Stimulated activated CD8-positive, alpha-beta memory T cell treated with anti-CD3 and anti-CD28 coated beads, Interleukin-7, amount 100 ng/mL, for 1 hour (primary cell): ENCODE measurements at places on chromosomes 16 and 17.

- no peak for DNase-seq
These were observed 34.7 kb downstream of the GINS3 start for GRCh38 chr16:58426966-58427365.

DNA sequence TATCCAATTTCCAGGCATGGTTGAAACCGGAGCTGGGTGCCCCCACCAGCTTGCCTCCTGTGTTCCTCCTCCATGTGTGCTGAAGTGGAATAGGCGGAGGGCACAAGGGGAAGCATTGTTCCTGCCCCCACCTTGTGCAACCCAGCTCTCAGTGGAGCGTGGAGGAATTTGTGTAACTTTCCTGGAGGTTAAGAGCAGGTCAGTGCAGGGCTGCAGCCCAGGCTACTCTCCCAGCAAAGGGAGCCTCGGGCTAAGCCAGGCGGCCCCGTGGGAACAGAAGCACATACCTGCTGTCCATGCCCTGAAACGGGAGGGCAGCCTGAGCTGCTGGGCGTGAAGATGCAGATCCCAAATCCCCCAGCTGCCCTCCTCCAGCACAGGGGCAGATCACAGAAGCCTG, 158.8 kb upstream of the LHX1 start:
- no peak for DNase-seq

DNA sequence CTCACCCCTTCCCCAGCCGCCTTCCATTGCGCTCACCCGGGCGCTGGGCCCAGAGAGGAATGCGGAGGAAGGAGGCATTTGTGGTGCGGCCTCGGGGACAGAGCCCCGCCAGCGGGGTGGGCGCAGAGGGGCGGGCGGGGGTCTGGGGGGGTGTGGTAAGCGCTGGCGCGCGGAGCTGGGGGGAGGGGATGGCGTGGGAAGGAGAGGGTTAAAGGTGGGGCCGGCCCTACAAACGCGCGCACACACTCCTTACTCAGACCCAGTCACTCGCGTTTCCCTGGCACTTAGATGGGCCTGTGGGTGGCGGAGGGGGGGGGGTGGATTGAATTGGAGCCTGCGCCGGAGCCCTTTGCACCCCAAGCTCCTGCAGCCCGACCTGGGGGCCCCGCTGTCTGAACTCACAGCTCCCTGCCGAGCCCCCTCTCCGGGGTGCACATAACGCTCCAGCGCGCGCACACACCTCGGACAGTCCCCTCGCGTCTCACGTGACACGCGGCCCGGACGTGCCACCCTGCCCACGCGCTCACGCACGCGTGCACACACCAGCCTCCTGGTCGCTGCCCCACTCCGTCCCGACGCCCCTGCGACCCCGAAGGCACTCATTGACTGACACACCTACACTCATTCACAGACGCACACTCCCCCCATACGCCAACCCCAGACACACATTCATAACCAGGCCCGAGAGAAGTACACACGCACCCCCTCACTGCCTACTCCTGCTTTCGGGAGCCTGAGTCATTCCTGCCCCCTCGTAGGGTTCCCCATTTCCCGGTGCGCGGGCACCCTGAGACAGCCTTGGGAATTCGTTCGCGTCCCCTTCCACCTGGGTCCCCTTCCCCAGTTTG, 844 bp downstream of the TBKBP1 start:
- DNase-seq: no peak

- no peak for DNase-seq
These were observed 14.1 kb downstream of the MAP3K14 start for GRCh38 chr17:45302649-45303173.

GRCh38 chr16:85055493-85056210, 28.1 kb downstream of the KIAA0513 start:
- DNase-seq: peak; percentile 39

DNA sequence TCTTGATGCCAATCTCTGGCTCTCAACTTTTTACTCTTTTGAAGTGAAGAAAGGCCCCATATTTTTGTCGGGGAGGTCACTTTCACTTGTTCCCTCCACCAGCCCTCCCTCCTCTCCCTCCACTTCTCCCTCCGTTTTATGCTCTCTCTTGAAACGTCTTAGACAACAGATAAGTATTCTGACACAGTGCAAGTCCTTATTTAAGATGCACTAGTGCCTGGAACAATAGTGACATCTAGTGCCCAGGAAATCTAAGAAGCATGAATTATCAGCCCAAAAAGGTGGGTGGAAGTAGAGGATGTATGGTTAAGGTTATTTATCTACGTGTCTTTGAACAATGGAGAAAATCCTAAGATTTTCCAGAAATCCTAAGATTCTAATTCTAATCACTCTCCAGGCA, 17.9 kb downstream of the PSME3IP1 start:
- DNase-seq: no peak

DNA sequence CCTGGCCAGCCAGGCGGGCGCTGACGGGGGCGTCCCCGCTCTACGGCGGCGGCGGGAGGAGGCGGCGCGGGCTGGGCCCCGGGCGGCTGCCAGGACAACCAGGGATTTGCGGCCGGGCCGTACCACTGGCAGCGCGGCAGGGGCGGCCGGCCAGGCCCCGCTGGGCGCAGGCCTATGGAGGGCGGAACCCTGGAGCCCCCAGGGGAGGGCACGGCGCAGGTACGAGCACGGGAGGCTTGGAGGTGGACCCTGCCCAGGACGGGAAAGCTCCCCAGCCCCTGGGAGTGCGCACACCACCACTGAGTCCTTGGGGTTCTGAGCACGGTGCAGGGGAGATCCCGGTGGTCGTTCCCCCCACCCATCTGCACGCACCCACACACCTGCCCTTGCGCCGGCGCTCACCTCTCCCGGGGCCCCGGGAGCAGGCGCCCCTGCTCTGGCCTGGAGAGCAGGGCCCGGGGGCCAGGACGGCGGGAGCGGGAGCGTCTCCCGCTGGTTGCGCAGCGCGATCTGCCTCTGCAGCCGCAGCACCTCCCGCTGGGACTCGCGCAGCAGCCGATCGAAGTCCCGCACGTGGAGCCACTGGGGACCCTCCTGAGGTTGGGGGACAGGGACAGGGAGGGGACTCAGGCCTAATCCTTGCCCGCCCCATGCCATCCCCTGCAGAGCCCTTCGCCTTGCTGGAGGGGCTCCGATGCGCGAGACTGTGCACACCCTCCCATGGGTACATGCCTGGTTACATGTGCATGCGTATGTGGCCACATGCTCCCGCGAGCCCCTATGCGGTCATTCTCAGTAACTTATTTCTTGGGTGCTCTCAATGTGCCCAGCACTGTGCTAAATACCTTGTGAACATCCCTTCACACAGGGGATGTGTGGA, 3.9 kb downstream of the TSPOAP1 start:
- no peak for DNase-seq

DNA sequence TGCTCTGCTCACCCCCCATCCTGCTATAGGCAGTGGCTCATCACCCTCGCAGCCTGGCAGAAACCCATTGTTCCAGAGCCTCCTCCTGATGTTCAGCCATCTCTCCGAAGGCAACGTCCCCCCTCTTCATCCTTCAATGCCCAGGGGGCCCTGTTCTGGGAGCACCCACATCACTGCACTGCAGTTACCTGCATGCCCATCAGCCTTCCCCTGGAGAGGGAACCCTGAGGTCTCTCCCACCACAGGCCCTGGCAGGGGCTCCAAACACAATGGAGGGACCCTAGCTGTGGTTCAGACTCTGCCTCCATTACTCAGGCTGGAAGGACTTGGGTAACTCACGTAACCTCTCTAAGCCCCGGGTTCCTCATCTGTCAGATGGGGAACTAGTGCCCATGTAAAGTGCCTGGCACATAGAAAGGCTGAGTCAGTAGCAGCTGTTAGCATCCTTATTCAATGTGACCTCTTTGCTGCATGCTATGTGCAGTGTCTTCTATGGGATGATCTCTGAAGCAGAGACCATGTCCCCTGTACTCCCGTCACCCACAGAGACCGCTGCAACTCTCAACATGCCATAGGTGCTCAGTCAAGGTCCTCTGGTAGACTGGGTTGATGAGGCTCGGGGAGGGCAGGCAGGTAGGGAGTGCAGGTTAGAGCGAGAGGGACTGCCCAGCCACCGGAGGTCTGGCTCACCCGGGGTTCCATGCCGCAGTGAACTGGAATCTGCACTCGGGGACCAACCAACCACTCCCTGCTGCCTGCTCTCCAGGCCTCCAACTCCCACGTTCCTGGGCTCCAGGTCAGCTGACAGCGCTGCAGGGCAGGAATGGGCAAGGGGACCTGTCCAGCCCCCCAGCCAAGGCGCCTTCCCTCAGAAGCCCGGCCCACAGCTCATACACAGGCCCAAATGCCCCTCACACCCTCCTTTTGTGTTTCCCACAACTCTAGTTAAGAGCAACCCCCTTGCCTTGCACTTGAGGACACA, 233.2 kb downstream of the ZNF423 start:
- no peak for DNase-seq

- no peak for DNase-seq
These were observed 1.1 kb downstream of the LRRC36 start for GRCh38 chr16:67327743-67328142.

- no peak for DNase-seq
These were observed 3.3 kb upstream of the CDK5R1 start for GRCh38 chr17:32483451-32484019.

- DNase-seq: no peak
These were observed 39.5 kb downstream of the USP7 start for GRCh38 chr16:8924214-8924613.

DNA sequence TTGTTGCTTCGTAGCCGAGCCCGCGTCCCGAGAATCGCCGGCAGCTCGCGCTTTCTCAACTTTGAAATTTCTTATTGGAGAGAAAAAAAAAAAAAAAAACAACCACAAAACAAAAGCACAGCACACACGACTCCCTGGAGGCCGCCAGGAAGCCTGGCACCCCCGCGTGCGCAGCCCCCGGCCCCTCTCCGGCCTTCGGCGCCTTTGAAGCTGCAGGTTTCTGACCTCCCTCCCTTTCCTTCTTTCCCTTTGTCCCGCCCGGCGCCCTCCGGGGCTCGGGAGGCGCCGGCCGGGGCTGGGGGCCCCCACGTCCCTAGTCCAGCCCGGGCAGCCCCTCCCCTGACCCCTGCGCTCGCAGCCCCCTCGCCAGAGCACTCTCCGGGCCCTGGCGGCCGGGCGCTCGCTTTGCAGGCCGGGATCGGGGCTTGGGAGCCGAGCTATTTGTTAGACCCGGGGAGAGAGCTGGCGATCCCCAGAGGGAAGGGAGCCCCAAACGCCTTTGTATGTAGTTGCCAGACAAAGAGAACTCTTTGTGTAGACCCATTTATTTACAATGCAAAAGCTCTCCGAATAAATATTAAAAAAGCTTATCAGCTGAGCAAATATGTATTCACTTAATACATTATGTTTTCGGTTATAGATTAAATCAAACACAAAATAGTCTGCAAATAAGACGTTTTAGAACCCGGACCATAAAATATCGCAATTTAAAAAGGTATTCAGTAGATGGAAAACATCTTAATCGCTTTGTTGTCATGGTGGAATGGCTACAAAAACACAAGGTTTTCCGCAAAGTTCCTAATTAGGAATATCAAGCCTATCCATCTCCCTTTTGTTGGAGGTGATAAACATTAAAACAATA, 2.3 kb downstream of the BAHCC1 start:
- no peak for DNase-seq

DNA sequence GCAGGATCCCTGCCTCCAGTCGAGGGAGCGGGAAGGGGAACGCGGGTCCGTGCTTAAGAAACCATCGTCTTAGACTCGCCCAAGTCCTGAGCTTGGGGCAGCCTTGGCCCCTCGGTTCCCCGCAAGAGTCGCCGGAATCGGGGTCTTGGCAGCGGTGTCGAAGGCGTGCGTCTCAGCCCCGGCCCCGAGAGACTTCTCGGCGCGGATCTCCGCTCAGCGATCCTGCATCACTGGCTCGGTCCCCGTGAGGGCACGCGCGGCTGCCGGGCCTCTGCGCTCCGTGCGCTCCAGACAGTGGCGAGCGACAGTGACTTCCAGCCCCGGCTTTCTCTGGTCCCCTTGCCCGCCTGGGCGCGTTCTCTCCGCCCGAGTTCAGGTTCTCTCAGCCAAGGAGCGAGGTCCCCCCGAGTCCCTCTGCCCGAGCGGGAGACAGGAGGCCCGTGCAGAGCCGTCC, 380 bp downstream of the HS3ST3A1 start:
- no peak for DNase-seq

GRCh38 chr17:52986056-52986662, 827.6 kb upstream of the CA10 start:
- no peak for DNase-seq

DNA sequence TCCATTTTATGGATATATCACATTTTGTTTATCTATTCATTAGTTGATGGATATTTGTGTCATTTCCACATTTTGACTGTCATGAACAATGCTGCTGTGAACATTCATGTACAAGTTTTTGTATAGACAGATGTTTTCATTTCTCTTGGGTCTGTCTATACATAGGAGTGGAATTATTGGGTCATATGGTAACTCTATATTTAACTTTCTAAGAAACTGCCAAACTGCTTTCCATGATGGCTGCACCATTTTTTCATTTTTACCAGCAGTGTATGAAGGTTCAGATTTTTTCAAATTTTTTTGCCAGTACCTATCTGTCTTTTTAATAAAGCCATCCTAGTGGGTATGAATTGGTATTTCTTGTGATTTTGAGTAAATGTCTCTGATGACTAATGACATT, 15.5 kb downstream of the NFAT5 start:
- no peak for DNase-seq

DNA sequence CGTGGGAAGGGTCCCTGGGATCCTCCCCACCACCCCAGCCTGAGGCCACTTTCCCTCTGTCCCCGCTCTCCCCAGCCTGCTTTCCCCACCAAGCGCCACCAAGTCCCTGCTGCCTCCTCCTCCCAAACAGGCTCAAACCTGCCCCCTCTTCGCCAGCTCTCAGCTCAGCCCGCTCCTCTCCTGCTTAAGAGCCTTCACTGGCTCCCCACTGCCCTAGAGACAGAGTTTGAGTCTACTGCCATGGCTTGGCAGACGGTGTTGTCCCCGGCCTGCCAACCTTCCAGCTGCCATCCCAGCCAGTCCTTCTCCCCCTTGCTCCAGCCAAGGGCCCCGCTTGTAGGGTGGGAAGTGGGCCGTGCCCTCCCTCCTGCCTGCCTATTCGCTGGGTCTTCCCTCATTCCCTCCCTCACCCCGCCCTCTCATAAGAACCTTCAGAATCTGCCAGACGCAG, 11.1 kb downstream of the IL4R start:
- DNase-seq: no peak

DNA sequence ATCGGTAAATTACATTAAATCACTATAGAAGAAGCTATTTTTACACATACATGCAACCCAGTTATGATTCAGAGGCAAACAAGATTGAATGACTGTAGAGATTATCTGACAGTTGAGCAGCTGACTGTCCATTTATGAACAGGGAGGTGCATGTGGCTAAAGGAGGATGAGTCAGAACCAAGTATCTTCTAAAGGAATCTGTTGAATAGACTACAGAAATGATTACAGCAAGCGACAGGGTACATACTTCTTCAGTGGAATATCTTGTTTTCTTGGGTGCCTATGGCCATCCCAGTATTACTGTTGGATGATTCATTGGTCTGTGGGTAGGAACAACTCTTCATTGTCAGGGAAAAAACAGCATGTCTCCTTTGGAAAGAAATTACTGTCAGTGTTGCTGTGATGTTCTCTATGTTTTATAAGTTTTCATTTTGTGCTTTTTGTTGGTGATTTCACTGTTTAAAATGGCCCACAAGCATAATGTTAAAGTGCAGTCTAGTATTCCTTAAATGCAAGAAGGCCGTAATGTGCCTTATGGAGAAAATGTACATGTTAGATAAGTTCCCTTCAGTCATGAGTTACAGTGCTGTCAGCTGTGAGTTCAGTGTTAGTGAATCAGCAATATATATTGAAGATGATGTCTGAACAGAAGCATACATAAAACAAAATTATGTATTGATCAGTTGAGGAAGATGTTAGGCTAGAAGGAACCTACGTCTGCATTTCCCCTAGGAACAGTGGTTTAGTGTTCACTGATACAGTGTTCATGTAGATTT, 27.0 kb downstream of the CBFB start:
- no peak for DNase-seq

GRCh38 chr17:30349252-30349651, 15.4 kb upstream of the TMIGD1 start:
- DNase-seq: no peak

- DNase-seq: no peak
These were observed 8.2 kb upstream of the STH start for GRCh38 chr17:45990886-45991285.
